ENCODE measurements at places on chromosomes 7 and 10. TPM values are rescaled to one million over a fixed set of nuclear protein-coding genes. Genes with fewer than 3 reads are reported as not detected.

The CTAGE8 gene
- total RNA-seq: not detected

The CPEB3 gene
- 10.0 TPM for total RNA-seq

The UBE2D4 gene
- total RNA-seq: 20.1 TPM

The PNLIPRP1 gene
- total RNA-seq: not detected

The LRRN3 gene
- total RNA-seq: 0.39 TPM

The ANKRD61 gene
- total RNA-seq: not detected

The GRID2IP gene
- total RNA-seq: not detected

The MYL7 gene
- not detected for total RNA-seq

The CYP2C19 gene
- not detected for total RNA-seq

The RBM20 gene
- total RNA-seq: 5.5 TPM

The MNX1 gene
- not detected for total RNA-seq

The ALKBH4 gene
- total RNA-seq: 8.3 TPM

The EBLN1 gene
- total RNA-seq: not detected

The PGAM2 gene
- total RNA-seq: not detected

The NODAL gene
- not detected for total RNA-seq

Data from esophagus muscularis mucosa (tissue), 4 donors.